Bladder microvascular endothelial cell (primary cell): ENCODE measurements at places on chromosomes 6 and 20. TPM values are rescaled to one million over a fixed set of nuclear protein-coding genes. Genes with fewer than 3 reads are reported as not detected.

The KCNQ5 gene
- under 0.01 TPM in 2 replicates for total RNA-seq

The FAM217A gene
- not detected in 2 replicates for total RNA-seq

The MAP1LC3A gene
- 14.2 and 28.1 TPM in 2 replicates for total RNA-seq

The CCNC gene
- total RNA-seq = 58.1 and 68.6 TPM in 2 replicates

The EFCAB8 gene
- total RNA-seq = under 0.01 and 0.06 TPM in 2 replicates

The WFDC10B gene
- not detected in 2 replicates for total RNA-seq

The CLIC5 gene
- 0.06 and 0.32 TPM in 2 replicates for total RNA-seq

The SIRPA gene
- total RNA-seq = 7.4 and 75.3 TPM in 2 replicates

The FNDC11 gene
- total RNA-seq = 1.0 and 1.1 TPM in 2 replicates

The ERGIC3 gene
- total RNA-seq = 232 and 344 TPM in 2 replicates

The TREML1 gene
- total RNA-seq = not detected in 2 replicates

The TRIM31 gene
- not detected in 2 replicates for total RNA-seq

The TFEB gene
- total RNA-seq = 3.5 and 3.6 TPM in 2 replicates

The KCNK5 gene
- not detected in 2 replicates for total RNA-seq

The C6orf52 gene
- 0.32 TPM in 1 of 2 replicates, not detected in the other for total RNA-seq

The TAP2 gene
- total RNA-seq = 50.0 and 113 TPM in 2 replicates

The B4GALT5 gene
- total RNA-seq = 32.1 and 82.2 TPM in 2 replicates

The ALDH5A1 gene
- total RNA-seq = 0.49 and 0.94 TPM in 2 replicates

The PRND gene
- 0.88 and 2.4 TPM in 2 replicates for total RNA-seq

The JPH2 gene
- 0.16 and 0.63 TPM in 2 replicates for total RNA-seq

The ERVFRD-1 gene
- total RNA-seq = 0.16 and 0.38 TPM in 2 replicates

The UBE2V1 gene
- 27.4 and 54.0 TPM in 2 replicates for total RNA-seq

The RNF182 gene
- total RNA-seq = 0.65 and 2.5 TPM in 2 replicates

The KCNS1 gene
- 0.16 and 0.38 TPM in 2 replicates for total RNA-seq

The TMEM170B gene
- 1.3 and 3.6 TPM in 2 replicates for total RNA-seq

The CCN6 gene
- total RNA-seq = not detected in 2 replicates

The MYLK4 gene
- total RNA-seq = 0.32 and 0.38 TPM in 2 replicates

The NMBR gene
- total RNA-seq = 0.16 TPM in 1 of 2 replicates, not detected in the other

The ADGRG6 gene
- total RNA-seq = 37.1 and 43.6 TPM in 2 replicates

The ARID1B gene
- 21.5 and 76.7 TPM in 2 replicates for total RNA-seq

The ECT2L gene
- total RNA-seq = not detected in 2 replicates

The PACRG gene
- not detected in 2 replicates for total RNA-seq
